NCI-H187 treated with DMSO at 0.1 percent for 48 hours (cell line): ENCODE measurements at places on chromosomes 4 and X.

GRCh38 chrX:46582325-46582724 is 8.8 kb downstream of the CHST7 start:
- no peak for DNase-seq

- no peak for DNase-seq
Observed at GRCh38 chrX:154486396-154487207, at the start of gene UBL4A. Gene UBL4A, minus strand, starts transcription at chrX:154486615. Its CDS starts 31 bp downstream, at chrX:154486584.

- DNase-seq = no peak
Observed at GRCh38 chr4:2305766-2306501, 44.0 kb upstream of the MXD4 start.

GRCh38 chr4:93334003-93334402 is 494.6 kb upstream of the ATOH1 start:
- DNase-seq = no peak

DNA sequence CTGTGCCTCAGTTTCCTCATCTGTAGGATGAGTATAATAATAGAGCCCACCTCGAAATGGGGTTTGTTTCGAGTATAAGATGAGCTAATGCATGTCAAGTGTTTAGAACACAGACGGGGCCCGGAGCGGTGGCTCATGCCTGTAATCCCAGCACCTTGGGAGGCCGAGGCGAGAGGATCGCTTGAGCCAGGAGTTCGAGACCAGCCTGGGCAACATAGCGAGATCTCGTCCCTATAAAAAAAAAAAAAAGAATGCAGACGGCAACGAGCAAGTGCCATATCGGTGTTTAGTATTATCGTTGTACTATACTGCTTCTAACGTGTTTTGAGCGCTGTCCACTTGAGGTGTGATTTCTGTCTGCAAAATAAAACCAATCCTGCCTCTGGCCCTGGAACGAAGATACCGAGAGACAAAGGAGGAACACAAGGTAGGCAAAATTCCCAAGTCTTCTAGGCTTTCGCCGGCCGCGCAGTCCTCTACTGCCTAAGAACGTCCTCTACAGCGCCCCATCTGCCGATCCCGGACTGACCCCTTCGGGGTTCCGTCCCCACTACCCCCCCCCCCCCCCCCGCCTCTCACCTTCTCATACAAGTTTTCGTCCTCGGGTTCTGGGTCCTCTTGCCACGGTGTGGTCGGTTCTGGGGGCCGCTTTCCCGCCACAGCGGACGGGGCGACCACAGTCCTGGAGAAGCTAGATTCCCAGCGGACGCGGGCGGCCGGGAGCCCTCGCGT is 442 bp downstream of the NDUFB11 start:
- no peak for DNase-seq

- DNase-seq = no peak
Observed at GRCh38 chr4:174286870-174287269, 3.2 kb downstream of the CEP44 start.
